Activated T-helper 9 cell treated with anti-CD3 and anti-CD28 coated beads, Interleukin-2, amount 50 U/mL, for 16 hours (primary cell): ENCODE measurements at places on chromosomes 2 and 18.

DNA sequence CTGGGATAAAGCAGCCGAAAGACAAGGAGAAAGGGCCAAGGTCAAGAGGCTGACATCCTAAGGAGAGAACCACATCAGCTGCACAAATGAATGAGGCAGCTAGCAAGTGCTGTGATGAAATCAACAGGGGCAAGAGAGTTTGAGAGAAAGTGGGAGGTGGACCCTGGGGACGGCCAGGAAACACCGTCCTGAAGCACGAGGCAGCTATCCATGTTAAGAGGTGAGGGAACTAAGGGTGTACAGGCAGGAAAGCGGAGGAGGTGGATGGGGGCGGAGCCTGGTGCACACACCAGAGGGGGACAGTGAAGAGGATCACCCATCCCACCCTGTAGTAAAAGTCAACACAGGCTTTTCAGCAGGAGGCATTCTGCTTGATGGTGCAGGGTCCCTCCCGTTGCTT, 52.4 kb downstream of the HDLBP start:
- no peak for DNase-seq

- DNase-seq = no peak
Observed at GRCh38 chr18:69246027-69246426, 154.7 kb upstream of the DOK6 start.

DNA sequence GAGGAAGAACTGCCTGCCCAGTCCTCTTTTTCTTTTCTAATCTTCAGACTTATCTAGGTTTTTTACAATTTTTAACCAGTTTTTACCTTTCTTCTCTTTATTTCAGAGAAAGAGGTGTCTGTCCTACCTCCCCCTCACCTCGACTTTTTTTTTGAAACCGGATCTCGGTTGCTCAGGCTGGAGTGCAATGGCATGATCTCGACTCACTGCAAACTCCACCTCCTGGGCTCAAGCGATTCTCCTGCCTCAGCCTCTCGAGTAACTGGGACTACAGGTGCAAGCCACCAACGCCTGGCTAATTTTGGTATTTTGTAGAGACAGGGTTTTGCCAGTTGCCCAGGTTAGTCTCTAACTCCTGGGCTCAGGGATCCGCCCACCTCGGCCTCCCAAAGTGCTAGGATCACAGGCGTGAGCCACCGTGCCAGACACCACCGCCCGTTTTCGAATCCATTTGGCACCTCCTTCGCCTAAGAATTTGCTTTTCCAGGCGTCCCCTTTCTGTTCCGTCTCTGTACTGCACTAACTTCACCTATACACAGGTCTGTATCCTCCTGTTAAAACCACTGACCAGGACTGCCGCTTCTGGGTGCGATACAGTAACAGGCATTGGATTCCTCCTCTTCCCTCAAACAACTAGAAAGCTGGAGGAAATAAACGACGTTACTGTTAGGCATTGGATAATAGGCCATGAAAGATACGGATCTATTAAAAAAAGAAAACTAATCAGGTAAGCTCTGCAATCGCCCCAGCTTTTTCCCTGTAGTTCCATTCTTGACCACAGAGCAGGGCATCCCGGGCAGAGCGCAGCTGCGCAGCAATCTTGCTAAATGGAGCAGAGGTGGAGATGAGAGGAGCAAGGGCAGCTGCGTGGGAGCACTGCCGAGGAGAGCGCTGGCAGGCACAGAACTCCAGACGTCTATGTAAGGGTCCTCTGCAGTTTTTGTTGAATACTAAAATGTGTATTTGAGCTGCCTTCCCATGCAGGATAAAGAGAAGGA, 69.9 kb downstream of the ZC3H6 start:
- no peak for DNase-seq

- DNase-seq = peak; percentile 70
Observed at GRCh38 chr2:28452534-28453081, 43.3 kb upstream of the PLB1 start.

- DNase-seq = no peak
Observed at GRCh38 chr18:13335903-13336302, 117.3 kb downstream of the LDLRAD4 start.

GRCh38 chr2:7292154-7292691, 375.0 kb downstream of the RNF144A start:
- no peak for DNase-seq

DNA sequence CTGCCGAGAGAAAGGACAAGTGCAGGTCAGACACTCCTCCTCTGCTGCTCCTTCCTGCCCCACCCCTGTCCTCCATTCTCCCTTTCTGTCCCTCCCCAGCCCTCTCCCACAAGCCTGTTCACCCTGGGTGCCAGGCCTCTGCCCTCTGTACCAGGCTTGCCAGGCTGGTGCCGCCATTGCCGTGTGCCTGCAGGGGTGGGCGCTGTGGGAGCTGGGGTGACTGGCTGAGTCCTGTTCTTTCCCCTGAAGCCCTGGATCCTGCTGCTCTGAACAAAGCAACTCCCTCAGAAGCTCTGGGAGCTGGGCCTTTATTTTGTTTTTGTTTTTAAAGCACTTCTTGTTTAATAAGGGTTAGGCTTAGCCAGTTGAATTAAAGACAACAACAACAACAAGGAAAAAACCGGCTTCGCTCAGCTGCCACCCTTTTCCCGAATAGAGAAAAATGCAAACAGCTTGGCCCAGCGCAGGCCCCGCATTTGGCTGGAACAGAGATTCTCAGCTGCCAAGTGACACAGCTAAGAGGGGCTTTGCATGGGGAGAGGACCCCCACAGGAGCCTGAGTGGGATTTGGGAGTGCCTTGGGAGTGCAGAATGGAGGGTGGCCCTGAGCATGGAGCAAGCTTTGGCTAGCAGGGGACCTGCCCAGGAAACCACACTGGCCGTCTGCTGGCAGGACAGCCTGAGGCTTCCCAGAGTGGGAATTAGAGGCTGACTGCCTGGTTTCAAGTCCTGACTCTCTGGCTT, 9.1 kb downstream of the PCARE start:
- no peak for DNase-seq

GRCh38 chr2:218859556-218859987, at the start of gene WNT6:
Gene WNT6 (plus strand): TSS chr2:218859805. CDS start chr2:218860038, 233 bp downstream.
- DNase-seq = no peak

- DNase-seq = no peak
Observed at GRCh38 chr2:216763396-216763795, 68.0 kb upstream of the IGFBP5 start.

DNA sequence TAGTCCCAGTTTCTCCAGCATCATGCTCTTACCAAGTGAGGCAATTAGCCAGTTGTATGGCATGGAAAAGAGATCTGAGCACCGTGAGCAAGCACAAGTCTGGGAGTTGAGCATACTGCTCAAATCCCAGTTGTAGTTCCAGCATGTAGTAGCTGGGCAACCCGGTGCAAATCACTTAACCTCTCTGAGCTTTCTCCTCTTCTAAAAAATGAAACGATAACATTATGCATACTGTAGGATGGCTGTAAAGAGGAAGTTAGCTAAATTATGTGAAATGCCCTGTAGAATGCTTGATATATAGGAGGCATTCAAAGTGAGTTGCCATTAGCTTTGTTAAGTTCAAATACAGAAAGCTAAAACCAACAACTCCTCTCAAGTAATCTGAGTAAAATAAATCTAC, 164.0 kb upstream of the ZEB2 start:
- DNase-seq = no peak

- no peak for DNase-seq
Observed at GRCh38 chr2:54704688-54705605, 18.5 kb upstream of the EML6 start.

DNA sequence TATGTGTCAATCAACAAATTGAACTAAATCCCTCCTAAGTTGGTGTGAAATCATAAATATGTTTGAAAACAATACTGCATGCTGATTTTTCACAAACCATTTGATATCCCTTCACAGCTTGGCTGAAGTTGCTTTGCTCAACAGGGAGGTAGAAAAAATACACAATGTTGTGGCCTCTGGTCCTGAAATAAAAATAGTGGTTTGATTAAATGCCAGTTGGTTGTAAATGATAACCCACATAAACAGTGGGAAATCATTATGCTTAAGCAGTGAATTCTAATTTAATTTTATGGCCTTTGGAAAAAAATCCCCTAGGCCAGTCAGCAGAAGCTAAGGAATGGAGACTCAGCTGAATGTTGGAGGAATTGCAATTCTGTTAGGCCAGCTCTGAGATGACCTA, 359.4 kb upstream of the CWC22 start:
- DNase-seq = no peak

GRCh38 chr2:18473241-18474181, 86.9 kb downstream of the RDH14 start:
- no peak for DNase-seq

GRCh38 chr2:152335016-152335725, at the start of gene FMNL2:
Gene FMNL2 (plus strand): TSS chr2:152335174.
- no peak for DNase-seq

DNA sequence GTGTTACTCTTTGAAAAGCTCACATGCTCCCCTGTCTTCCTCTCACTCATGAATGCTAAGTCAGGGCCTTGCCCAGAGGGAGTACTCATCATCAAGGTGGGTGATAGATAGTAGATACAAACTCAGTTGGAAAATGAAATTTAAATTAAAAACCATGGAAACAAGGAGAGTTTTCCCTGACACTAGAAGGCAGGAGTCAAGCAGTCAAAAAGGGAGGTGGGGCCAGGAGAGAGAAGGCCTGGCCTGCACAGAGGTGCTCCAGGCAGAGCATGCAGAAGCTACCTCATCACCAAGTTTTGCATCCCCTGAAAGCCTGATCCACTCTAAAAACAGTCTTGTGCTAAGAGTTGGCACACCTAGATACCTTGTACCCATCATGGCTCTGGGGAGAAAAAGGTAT, 143.7 kb downstream of the MYO5B start:
- DNase-seq = no peak

DNA sequence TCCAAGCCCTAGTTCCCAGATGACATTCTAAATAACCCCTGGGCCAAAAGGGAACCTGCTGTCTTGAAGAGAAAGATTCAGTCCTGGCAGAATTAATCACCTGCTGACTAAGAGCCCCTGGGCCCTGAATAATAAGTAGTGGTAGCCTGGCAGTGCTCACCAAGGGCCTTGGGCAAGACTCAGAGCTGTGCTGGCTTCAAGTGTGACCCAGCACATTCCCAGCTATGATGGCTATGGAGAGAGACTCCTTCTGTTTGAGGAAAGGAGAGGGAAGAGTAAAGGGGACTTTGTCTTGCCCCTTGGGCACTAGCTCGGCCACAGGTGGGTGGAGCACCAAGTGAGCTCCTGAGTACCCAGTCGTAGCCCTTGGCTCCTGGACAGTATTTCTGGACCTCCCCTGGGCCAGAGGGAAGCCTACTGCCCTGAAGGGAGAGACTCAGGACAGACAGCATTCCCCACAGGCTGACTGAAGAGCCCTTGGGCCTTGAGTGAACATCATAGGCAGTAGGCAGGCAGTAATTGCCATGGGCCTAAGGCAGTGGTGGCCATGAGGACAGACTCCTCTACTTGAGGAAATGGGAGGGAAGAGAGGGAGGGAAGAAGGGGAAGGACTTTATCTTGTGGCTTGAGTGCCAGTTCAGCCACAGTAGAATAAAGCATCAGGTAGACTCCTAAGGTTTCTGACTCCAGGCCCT, 40.0 kb upstream of the INPP4A start:
- no peak for DNase-seq

DNA sequence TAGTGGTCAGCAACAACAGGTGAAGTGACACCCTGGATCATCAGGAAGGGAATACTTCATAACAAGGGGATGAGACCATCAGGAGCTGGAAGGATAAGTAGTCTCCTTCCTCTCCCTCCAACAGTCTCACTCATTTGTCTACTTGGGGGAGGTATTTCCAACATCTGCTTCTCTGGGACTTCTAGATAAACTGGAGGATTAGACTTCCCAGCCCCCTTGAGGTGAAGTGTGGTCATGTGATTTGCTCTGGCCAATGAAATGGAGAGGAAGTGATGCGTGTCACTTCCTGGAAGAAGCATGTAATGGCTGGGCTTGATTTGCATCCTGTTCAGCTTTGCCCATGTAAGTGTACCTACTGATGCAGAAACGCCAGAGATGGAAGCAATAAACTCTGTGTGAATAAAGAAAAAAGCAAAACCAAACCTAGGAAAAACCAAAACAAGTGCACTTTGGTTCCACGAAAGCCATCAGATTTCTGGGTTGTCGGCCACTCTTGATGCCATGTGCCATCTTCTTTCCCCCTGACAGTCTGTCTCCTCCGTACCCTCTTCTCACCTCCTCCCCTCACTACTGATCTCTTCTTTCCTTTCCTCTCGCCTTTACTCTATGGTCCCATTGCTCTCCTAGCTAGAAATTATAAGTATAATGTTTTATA, 76.1 kb upstream of the DNMT3A start:
- no peak for DNase-seq

DNA sequence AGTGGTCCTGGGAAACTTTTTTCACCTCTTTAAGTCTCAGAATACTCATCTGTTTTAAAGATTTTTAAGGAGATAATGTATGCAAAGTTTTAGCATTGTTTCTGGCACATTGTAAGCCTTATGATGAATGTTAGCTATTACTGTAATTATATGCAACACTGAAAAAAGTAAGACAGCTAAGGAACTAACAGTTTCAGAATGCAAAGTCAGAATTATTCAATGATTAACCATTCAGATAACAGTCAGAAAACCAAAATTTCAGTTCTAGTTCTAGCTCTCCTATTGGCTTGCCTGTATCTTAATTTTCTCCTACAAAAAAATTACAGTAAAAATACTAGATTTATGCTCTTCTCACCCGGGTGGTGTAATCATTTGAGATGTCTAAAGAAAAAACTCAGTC, 101.1 kb downstream of the SLC4A10 start:
- no peak for DNase-seq

- DNase-seq = no peak
Observed at GRCh38 chr2:240603846-240604245, 17.3 kb downstream of the CAPN10 start.
